ENCODE measurements at places on chromosomes 12 and 14.
A peak's percentile ranks its signal among the peaks of the same experiment; 100 is the strongest.

GRCh38 chr14:21868442-21869046 lies 194.9 kb upstream of the OR4E1 start:
- peak; percentile 45 for DNase-seq

GRCh38 chr14:89507926-89508460 lies 91.0 kb upstream of the FOXN3 start:
- DNase-seq: no peak

GRCh38 chr14:79705126-79705894 lies 506.0 kb downstream of the DIO2 start:
- DNase-seq: no peak

- no peak for DNase-seq
Measured at GRCh38 chr12:30813525-30814294, 59.0 kb upstream of the CAPRIN2 start.

- no peak for DNase-seq
Measured at GRCh38 chr14:92693998-92694795, 54.2 kb downstream of the LGMN start.

- DNase-seq: no peak
Measured at GRCh38 chr12:51910691-51911090, 3.4 kb downstream of the ACVRL1 start.

DNA sequence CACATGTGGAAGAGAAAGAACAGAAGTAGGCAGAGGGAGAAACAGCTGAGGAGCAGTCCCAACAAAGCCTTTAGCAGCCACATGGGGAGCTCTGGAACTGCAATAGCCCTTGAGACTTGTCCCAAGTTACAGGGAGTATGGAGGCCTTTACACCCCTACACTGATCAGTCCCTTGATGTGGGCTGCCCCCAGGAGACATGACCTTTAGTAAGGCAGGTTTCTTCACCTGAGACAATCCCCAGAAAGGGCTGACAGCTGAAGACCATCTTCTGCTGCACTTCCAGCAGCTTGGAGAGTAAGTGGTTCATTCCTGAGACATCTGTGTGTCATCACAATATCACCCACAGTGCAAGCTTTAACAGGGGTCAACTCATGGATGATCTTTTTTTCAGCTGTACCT lies 8.6 kb upstream of the SNAPC1 start:
- DNase-seq: no peak

GRCh38 chr14:69540654-69541335 lies 33.9 kb downstream of the CCDC177 start:
- DNase-seq: no peak

- DNase-seq: no peak
Measured at GRCh38 chr14:51578853-51579252, 72.9 kb upstream of the FRMD6 start.

- DNase-seq: no peak
Measured at GRCh38 chr14:52950898-52951680, at the start of gene FERMT2. Gene FERMT2 (minus strand): TSS chr14:52951050. CDS start chr14:52950568, 482 bp downstream.

DNA sequence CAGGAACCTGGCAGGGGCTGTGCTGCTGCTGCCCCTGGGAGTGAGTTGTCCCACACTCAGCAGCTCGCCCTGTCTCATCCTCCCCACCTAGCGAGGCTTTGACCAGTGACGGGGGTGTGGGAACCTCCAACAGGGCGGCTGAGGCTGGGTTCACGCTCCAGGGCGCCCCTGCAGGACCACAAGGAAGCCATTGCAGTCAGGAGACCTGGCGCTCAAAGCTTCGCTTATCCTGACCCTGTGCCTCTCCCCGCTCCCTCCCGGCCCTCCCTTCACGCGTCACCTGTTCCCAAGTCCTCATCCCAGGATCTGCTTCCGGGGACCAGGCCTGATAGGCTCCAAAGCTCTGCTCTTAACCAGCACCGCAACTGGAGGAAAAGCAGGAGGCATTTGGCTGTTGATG lies 272.0 kb upstream of the SFSWAP start:
- no peak for DNase-seq

GRCh38 chr14:33449703-33450395 lies 501.0 kb downstream of the EGLN3 start:
- DNase-seq: no peak

DNA sequence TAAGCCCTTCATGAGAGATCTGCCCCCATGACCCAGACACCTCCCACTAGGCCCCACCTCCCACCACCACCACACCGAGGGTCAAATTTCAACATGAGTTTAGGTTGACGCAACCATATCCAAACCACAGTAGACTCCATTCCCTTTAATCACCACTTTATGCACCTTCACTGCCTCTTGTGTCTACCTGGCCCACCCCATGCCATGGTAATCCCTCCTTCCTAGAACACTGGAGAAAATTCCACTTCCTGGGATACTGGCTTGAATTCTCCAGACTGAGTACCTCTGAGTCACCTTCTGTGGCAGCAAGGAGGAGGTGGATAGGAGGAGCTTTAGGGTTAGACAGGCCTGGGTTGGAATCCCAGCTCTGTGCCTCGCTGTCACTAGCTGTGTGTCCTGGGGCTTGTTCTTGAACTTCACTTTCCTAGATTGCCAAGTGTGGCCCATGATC lies 26.1 kb upstream of the CIPC start:
- no peak for DNase-seq

GRCh38 chr12:76152181-76152807 lies 67.8 kb upstream of the NAP1L1 start:
- no peak for DNase-seq

GRCh38 chr12:127351481-127352010 lies 915.4 kb upstream of the TMEM132C start:
- DNase-seq: no peak

Measured in stimulated activated CD4-positive, alpha-beta T cell treated with anti-CD3 and anti-CD28 coated beads, TNF-alpha, amount 100 ng/mL, for 1 hour (primary cell).